ENCODE measurements at places on chromosomes 13 and 19.

DNA sequence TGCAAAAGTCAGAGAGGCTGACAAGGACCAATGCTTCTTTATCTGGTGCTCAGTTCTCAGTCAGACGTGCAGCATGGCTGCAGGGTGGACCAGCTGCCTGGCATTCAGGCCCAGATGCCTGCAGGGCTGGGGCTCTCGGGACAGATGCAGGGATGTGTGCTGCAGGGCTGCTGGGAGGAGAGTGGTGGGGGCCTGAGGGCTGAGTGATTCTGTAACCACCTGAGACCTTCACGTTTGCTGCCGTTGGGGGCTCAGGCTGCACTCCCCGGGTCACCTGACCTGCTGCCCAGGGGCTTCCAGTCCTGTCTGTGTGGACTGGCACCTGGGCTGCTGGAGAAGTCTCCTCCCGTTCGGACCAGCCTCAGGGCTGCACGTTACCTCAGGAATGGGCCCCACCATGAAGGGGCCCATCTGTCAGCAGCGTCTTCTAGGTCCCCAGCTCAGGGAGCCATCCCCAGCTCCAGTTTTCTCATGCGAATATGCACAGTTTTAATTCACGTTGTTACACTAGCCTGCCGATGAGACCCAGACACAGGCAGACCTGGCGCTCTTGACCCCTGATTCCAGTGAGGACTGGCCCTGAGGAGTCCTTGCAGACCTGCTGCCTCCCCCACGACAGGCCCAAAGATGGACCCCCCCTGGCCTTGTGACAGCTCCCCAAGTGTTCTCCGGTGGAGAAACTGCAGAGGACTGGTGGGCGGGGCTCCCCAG lies 16.9 kb downstream of the KCTD15 start:
- DNase-seq = no peak

- DNase-seq = no peak
Observed at GRCh38 chr19:46361915-46362314, 15.0 kb downstream of the PPP5C start.

DNA sequence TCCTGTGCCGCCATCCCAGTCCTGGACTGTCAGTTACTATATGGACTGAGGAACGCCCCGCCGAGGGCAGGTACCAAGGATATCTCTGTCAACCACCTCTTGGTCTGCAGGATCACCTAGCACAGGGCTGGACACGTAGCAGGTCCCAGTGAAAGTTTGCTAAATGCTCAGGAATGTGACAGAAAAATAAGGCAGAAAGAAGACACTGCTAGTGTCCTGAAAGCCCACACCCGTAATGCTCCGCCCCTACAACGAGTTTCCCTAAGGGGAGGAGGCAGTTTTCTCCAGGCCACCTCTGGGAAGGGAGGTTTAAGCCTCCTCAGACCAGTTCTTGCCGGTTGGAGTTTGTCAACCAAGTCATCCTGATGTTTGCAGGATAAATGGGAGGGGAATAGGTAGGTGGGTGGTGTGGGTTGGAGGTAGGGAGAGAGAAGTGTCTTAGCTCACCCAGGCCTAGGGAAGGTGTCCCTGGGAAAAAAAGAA lies 1.7 kb upstream of the SERTAD3 start:
- no peak for DNase-seq

DNA sequence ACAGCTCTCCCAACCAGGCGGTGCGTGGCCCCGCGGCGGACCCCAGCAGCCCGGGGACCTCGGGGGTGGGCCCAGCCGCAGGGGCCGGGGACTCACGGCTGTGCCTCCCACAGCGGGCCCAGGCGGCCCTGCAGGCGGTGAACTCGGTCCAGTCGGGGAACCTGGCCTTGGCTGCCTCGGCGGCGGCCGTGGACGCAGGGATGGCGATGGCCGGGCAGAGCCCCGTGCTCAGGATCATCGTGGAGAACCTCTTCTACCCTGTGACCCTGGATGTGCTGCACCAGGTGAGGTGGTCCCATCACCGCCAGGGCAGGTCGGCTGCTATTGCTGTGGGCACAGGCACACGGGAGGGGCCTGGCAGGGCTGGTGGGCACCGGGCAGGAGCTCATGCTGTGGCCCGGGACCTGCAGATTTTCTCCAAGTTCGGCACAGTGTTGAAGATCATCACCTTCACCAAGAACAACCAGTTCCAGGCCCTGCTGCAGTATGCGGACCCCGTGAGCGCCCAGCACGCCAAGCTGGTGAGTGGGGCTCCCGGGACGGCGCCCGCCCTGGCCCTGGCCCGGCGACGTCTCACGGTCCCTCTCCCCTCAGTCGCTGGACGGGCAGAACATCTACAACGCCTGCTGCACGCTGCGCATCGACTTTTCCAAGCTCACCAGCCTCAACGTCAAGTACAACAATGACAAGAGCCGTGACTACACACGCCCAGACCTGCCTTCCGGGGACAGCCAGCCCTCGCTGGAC lies 7.3 kb downstream of the PTBP1 start:
- DNase-seq = no peak

- no peak for DNase-seq
Observed at GRCh38 chr13:31442571-31442970, 242.8 kb downstream of the B3GLCT start.

- DNase-seq = no peak
Observed at GRCh38 chr13:46475541-46475991, 77.4 kb upstream of the LRCH1 start.

GRCh38 chr19:2387367-2388288 lies 27.6 kb downstream of the TMPRSS9 start:
- DNase-seq = no peak

DNA sequence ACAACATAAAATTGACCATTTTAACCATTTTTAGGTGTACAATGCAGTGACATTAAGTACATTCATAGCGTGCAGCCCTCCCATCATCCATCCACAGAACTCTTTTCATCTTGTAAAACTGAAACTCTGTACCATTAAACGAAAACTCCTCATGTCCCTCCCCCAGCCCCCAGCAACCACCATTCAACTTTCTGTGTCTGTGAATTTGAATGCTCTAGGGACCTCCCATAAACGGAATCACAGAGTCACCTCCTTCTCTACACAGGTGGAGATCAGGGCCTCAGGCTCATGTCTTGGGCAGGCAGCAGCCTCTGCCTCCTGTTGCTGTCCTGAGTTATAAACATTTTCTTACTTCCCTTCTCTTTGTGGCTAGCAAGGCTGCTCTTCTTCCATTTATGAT lies 7.3 kb upstream of the CCNE1 start:
- no peak for DNase-seq

GRCh38 chr13:50712881-50713280 lies 130.6 kb downstream of the DLEU7 start:
- DNase-seq = no peak

DNA sequence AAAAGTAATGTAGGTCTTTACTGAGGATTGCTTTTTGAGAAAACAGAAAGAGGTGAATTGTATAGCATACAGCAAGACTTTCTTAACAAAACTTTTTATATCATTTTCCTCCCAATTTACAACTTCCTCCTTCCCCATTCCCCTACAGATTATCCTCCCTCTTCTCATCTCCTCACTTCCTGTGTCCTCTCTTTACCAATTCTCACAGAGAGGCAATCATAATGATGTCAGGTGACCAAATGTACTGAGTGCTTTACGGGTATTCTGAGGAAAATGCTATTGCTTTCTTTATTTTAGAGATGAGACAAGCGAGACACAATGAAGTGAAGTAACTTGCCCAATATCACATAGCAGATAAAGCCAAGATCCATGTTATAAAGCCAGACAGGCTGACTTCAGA lies 1.7 kb upstream of the MTMR6 start:
- DNase-seq = no peak

DNA sequence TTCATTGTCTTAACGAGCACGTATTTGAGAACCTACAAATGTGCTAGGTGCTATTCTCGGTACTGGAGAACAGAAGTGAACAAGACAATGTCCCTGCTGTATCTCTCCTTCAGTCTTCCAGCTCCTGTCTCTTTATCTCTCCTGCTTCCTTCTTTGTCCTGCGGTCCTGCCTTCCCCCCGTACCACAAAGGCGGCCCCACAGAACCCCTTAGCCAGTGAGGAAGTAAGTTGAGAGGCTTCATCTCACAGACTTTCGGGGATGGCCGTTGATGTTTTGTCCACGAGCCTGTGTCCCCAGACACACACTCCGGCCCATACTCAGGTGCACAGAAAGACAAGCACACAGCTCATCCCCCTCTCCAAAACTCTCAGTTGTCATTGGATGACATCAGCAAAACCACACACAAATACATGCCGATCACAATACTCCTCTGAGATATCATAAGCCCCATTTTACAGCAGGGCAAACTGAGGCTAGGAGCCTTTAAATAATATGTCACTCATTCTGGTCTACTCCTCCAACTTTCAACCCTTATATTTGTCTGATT lies 507 bp upstream of the SWSAP1 start:
- no peak for DNase-seq

GRCh38 chr19:47781590-47782262 lies 3.2 kb downstream of the SELENOW start:
- no peak for DNase-seq

DNA sequence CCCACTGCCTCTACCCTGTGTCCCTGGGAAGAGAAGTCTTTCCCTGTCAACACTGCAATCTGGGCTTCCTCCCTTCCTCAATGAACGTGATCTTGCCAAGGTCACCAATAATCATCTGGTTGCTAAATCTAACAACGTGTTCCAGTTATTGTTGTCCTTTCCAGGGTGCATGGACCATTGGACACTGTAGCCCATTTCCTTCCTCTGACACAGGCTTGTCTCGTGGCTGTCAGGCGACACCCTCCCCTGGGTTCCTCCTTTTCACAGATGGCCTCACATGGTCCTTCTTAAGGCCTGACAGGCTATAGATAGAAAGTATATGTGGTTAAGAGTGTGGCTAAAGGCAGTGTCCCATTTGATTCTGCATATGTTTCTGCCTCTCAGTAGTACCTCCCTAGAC lies 67.7 kb upstream of the STARD13 start:
- DNase-seq = no peak

DNA sequence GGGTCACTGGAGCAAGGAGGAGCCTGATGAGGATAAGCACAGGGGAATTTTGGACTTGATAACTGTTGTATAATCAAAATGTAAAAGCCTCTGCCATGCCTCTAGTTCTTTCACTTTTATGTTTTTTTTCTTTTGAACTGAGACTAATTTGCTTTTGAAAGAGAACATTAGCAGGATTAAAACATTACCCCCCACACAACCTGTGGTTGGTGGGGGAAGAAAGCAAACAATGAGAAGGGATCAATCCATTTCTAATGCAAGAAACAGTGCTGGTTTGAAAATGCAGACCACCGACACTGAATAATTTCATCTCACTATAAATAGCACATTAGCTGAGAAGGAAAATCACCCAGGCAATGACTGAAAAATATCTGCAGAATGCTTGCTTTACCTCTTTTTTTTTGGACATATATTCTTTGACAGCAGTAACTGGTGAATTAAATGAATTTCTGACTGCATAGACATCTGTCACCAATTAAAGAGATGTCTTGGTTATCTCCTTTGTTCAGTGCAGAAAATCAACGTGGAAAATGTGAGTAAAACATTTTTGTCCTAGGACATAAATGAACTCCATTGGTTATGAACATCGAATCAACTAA lies 48.6 kb upstream of the TRPC4 start:
- DNase-seq = no peak

- no peak for DNase-seq
Observed at GRCh38 chr19:28705008-28705407, 507.9 kb downstream of the UQCRFS1 start.

GRCh38 chr19:54616821-54617560 lies 13.3 kb upstream of the LILRB1 start:
- no peak for DNase-seq

GRCh38 chr13:22320991-22321390 lies 650.1 kb downstream of the FGF9 start:
- no peak for DNase-seq

- no peak for DNase-seq
Observed at GRCh38 chr13:46698014-46698413, 98.9 kb downstream of the ESD start.

DNA sequence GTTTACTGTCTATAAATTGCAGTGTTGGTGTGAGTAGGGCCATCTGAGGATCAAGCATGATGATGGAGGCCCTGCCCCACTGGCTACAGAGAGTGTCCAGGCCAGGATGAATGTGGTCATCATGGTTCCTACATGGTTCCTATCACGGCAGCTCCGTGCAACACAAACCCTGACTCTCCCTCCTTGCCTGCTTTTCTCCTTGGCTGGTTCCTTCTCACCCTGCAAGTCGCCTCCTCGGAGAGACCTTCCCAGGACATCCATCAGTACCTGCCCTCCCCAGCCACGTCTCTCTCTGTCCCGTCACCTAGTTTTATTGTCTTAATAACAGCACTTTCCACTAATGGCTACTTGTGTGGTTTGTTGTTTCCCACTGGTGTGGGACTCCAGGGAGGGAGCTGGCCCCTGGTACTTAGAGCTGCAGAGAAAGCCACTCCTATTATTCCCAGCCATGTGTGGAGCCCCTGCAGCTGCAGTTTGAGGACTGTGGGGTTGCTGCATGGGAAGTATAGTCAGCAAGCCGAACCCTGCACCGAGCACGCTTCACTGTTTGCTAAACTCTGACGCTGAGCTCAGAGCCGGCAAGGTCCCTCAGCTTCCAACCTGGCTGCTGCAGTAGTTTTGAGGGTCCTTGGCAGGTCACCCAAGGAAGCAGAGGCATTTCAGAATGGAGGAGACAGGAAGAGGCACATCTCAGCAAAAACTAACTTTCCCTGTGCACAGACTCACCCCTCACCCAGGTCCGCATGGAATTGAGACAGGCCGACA lies 146.4 kb upstream of the VSTM2B start:
- DNase-seq = no peak

- no peak for DNase-seq
Observed at GRCh38 chr13:40232311-40233040, 434.0 kb downstream of the FOXO1 start.

- DNase-seq = no peak
Observed at GRCh38 chr19:55504981-55505380, 16.7 kb downstream of the SSC5D start.

- no peak for DNase-seq
Observed at GRCh38 chr13:97369261-97369893, 64.6 kb upstream of the RAP2A start.

DNA sequence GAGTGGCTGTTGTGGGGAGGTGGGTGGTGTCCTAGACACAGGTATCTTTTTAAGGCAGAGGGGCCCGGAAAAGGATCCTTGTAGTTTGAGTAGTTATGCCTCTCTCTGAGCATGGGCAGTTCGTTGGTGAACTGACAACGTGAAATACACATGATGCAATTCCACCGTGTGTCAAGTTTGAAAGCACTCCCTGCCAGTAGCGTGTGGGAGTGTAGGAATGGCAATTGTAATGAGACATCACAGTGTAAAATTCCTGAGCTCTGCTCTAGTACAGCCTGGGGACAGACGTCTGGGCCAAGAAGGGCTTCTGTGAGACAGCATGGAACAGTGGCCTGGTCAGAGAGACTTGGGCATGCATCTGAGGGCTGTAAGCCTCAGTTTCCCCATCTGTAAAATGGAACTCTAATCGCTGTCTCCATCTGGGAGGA lies 10.4 kb upstream of the ASF1B start:
- no peak for DNase-seq

GRCh38 chr19:46975925-46976782 lies 43.5 kb upstream of the NPAS1 start:
- no peak for DNase-seq

GRCh38 chr13:50730496-50731351 lies 112.8 kb downstream of the DLEU7 start:
- no peak for DNase-seq

- DNase-seq = peak; percentile 67
Observed at GRCh38 chr19:49019242-49019932, 2.5 kb upstream of the LHB start.
